ENCODE measurements at places on chromosomes 7 and 10.

GRCh38 chr10:95559471-95559870 lies 1.7 kb downstream of the SORBS1 start:
- DNase-seq = no peak

- no peak for DNase-seq
Measured at GRCh38 chr7:79781716-79782115, 328.2 kb upstream of the MAGI2 start.

DNA sequence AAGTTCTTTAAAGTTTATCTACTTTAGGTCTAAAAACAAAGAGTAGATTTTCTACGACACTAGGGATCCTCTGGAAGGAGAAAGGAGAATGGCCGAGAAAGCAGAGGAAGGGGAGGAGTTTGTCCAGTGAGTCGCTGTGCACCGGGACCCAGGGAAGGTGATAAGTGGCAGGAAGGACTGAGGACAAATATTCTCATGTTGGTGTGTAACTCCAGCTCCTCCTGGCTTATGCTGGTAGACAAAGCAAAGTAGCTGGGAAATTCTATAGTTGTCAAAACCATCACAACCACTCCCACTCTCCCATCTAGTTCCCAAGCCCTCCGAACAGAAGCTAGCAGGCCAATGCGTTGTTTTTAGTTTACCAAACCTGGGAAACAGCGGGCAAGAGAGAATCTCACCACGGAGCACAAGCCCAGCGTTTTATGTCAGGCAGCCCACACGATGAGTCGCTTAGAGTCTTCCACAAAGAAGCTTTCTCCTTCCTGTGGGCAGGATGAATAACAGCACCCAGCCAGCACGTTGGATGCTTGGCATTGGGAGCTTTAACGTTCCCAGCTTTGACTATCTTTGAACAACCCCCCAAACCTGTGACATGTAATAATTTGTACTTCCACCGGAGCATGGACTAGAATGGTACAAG lies 32.9 kb upstream of the JCAD start:
- no peak for DNase-seq

- DNase-seq = no peak
Measured at GRCh38 chr10:26682931-26683330, 14.6 kb upstream of the PDSS1 start.

DNA sequence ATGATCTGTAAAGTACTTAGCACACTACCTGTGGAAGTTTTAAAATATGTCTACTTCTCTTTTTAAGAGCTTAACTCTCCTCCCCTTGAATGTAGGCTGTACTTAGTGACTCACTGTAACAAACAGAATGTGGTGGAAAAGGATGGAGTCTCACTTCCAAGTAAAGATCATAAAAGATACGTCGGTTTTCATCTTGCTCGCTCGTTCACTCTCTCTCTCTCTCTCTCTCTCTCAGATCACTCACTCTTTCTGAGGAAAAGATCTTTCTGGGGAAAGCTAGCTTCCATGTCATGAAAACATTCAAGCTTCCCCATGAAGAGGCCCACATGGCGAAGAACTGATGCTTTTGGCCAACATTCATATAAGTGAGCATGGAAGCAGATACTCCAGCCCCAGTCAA lies 5.5 kb downstream of the CHUK start:
- no peak for DNase-seq

- no peak for DNase-seq
Measured at GRCh38 chr7:113804475-113805095, 114.2 kb downstream of the PPP1R3A start.

- DNase-seq = no peak
Measured at GRCh38 chr10:122838880-122839279, 6.8 kb downstream of the CUZD1 start.

DNA sequence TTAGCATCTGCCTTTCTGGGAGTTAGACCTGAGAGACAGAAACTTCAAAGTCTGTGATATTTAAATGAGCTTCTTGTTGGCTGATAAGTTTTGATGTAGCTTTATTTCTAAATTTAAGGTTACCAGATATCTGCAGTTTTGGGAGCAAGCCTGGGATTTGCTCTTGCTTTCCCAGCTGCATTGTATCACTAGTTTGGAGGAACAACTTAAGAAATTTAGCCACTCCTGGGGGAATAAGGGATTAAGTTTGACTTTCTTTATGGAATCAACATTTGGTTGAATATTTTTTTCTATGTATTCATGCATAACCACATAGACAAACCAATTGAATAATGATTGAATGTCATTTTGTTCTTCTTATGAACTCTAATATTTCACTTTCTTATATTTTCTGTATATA lies 178.6 kb downstream of the POLR1F start:
- no peak for DNase-seq

- no peak for DNase-seq
Measured at GRCh38 chr7:11757153-11757552, 74.8 kb downstream of the THSD7A start.
